Kidney capillary endothelial cell (primary cell): ENCODE measurements at places on chromosomes 2 and 18.

GRCh38 chr2:16729335-16729734 is 63.7 kb upstream of the CYRIA start:
- no peak for DNase-seq

DNA sequence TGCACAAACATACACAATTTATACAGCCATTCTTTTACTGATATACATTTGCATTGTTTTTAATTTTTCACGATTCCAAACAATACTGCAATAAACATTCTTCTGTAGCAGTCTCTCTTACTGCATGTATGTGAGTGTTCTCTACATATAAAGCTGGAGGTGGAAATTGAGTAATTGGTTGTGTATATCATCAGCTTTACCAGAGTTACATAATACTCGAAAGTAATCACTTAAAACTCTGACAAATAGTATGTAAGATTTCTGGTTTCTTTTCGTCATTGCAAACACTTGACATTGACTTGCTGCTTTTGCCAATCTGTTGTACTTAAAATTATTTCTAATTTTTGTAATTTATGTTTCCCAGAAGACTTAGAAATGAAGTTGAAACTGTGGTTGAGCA is 110.2 kb downstream of the TDRD15 start:
- no peak for DNase-seq

DNA sequence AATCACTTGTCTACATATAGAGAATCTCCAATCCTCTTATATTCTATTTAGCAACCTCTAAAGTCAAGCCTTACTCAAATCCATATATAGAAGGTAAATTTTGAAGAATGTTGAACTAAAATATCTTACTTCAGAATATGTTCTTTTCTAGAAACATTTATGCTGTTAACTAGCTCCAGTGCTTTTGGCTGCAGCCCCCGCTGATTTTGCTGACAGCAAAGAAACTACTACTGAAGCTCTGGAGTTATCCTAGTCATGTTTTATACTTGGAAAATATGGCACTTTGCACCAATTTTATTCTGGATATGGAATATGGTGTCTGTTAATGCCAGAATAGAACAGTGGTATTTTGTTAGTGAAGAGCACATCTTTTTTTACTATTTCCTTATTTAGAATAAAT is 212.4 kb upstream of the FSIP2 start:
- DNase-seq = no peak

DNA sequence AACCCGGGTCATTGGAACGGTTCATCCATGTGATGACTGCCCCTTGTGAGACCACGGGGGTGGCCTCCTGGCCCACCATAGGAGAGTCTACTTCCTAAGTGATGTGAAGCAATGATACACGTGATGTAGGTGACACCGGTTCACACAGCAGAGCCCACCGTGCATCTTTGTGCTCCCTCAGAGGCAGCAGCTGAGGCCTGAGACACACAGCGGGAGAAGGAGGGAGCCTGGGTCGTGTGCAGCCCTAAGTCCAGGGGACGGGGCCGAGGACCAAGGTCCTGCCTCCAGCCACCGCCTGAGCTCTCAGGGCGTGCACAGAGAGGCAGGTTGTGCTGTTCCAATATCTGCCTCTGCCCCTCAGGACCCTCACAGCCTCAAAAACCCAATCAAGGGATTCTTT is 377.2 kb upstream of the SALL3 start:
- no peak for DNase-seq

- no peak for DNase-seq
Observed at GRCh38 chr18:8661754-8662559, 43.4 kb upstream of the MTCL1 start.

GRCh38 chr18:13279181-13280069 is 60.9 kb downstream of the LDLRAD4 start:
- DNase-seq = no peak

GRCh38 chr2:123513351-123513750 is 511.7 kb upstream of the CNTNAP5 start:
- no peak for DNase-seq

- DNase-seq = no peak
Observed at GRCh38 chr2:158723921-158724802, 71.0 kb upstream of the DAPL1 start.

DNA sequence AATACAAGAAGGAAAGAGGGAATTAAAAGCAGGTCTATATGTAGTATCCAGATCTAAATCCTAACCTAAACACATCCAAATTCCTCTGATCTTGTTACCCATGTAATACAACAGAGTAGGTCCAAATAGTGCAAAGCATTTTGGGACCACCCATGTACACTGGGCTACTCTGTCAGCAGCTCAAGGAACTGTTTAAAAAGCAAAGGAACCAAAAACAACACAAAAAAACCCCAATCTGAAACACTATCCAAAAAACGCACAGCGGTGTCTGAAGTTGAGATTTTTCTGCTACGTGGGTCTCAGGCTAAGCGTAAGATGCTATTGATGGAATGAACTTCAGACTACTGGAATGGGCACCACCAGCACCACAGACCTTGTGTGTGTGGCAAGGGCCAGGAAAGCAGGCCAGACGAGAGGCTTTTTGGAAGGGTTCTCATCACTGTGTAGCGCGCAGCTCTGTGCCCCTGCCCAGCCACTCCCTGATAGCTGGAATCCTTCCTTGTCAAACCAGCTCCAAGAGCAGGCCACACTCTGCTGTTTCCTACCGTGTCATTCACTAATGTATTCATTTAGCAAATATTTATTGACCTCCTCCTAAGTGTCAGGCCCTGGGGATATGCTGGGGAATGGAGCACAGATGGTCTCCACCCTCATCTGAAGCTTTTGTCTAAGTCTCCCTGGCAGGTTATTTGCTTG is 101.4 kb downstream of the COLEC12 start:
- no peak for DNase-seq

- DNase-seq = no peak
Observed at GRCh38 chr2:147689220-147689909, 155.5 kb upstream of the ACVR2A start.

DNA sequence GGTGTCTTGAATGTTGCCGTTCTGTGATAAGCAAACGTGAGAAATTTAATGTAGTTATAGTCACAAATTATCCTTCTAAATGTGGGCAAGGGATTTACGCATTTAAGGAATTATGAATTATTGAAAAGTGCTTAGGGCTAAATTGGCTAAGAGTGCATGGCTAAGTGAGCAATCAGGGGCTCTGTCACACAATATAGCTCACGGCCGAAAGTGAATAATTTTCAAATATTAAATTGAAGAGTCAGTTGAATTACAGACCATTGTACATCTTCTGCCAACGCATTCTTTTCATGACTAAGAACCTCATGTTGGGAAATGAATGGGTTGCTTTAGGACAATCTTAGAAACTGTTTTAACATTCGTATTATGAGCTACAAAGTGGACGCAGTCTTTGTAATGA is 1832.9 kb upstream of the LRRTM1 start:
- no peak for DNase-seq

- no peak for DNase-seq
Observed at GRCh38 chr2:109375656-109376055, 238.1 kb downstream of the SEPTIN10 start.

DNA sequence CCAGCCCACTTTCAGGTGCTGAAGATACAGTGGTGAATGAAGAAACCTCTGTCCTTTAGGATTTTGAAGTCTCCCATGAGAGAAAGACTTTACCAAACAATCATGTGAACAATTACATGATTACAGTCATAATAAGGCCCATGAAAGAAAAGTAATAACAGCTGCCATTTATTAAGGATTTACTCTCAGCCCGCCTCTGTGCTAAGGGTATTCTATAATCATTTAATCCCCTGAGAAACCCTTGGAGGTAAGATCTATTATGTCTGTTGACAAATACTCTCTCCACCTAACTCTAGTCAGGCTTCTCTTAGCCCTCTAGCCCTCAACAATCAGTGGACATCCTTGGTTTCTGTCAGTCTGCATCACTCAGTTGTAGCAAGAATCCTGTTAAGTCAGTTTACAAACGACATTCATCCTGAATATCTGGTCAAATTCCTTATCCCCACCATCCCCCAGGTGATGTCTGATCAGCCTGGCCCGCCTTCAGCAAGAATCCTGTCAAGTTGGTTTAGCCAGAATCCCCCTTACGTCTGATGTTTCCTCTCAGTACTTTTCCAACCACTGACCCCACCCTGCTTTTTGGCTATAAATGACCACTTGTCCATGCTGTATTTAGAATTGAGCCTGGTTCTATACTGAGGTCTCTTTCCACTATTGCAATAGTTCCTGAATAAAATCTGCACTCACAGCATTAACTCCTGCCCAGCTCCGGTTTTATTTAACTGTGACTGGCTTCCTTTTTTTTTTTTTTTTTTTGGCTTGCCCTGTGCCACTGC is 12.2 kb upstream of the SOCS6 start:
- DNase-seq = no peak

DNA sequence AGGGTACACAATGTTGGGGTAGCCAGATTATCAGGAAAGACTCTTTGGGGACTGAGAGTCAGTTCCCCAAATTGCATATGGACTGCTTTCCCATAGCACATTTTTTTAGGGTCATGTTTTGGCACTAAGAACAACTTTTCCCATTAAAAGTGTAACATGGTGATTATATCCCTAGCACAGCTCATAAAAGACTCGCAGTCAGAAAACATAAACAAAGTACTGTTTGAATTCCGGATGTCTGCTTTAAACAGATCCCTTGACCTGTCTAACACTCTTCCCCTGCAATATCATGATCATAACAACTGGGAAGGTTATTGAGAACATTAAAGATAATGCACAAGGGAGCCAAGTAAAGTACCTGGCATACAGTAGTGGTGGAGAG is 262.2 kb downstream of the ASXL3 start:
- DNase-seq = no peak

- peak; percentile 74 for DNase-seq
Observed at GRCh38 chr2:158667586-158667985, 127.5 kb upstream of the DAPL1 start.

GRCh38 chr18:61549889-61550288 is 216.7 kb downstream of the CDH20 start:
- DNase-seq = no peak

- no peak for DNase-seq
Observed at GRCh38 chr2:43040084-43040854, 186.1 kb downstream of the ZFP36L2 start.

DNA sequence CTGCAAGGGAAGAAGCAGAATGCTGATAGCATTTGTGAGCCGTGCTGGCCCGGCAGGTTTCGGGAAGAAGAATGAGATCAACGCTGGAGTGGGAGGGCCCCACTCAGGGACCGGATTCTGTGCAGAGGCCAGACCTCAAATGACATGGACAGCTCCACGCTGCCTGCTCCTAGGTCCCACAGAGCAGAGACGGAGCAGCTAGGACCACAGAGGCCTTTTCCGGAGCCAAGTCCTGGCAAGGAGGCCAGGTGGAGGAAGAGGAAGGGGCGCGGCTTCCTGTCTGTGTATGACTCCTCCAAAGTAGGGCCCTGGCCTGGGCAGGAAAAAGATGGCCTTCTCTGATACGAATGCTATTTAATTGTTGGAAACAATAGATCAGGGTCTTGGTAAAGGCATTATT is 139.9 kb downstream of the LRRC30 start:
- DNase-seq = peak; percentile 97
